ENCODE measurements at places on chromosomes 7 and 10.
A peak's percentile ranks its signal among the peaks of the same experiment; 100 is the strongest.

GRCh38 chr7:116492654-116493109 is 6.9 kb upstream of the CAV2 start:
- DNase-seq = no peak

DNA sequence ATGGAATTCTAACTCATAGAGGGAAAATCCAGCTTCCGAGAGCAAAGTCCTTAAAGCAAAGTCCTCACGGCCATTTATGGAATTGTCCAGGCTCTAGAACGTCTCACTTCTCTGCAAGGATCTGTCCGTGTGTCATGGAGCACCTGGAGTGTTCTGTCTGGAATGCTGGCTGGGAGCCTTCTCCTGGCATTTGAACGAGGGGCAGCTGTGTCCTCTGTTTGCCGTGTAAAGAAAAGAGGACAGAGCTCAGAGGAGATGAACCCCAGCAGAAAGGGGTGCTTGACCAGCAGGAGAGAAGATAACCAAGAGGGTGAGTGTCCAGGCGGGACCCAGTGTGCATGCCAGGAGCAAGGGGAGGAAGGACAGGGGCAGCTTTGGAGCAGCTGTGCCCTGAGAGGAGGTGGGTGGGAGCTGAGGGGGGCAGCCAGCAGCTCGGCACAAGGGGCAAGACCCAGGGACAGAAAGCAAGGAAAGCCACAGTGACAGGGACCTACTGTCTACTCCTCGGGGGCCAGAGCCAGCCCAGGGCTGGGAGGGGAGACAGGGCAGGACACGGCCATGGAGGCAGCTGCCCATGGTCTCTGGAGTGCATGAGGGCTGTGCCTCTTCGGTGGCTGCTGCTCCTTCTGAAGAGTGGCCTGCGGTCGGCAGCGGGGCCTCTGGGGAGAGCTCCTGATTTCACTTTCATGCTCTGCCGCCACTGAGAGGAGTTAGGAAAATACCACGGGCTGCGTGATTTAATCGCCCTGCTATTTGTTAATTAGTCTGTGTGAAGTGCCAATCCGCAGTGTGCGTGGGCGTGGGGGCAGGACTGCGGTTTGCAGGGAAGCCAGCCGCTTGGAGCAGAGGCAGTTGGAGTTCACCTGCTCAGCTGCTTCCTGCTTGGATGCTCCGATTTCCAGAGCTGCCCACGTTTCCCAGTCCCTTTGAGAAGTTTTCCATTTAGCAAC is 149.3 kb upstream of the SHH start:
- peak; percentile 21 for DNase-seq

DNA sequence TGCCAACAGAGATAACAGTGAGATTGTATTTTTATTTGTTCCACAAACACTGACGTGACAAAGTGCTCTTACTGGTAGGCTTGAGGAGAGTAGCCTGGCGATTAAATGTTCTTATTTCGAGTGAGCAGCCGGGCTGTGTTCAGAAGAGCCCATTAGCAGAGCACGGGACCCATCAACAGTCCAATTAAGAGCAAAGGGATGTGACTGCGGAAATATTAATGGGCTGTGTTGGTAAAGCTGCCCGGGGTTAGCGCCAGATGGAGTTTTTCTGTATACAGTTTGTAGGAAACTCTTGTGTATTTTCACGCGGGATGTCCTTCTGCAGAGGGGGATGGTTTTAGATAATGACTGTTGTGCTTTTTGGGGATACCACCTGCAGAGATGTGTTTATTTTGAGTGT is 104.3 kb downstream of the KIAA1217 start:
- no peak for DNase-seq

DNA sequence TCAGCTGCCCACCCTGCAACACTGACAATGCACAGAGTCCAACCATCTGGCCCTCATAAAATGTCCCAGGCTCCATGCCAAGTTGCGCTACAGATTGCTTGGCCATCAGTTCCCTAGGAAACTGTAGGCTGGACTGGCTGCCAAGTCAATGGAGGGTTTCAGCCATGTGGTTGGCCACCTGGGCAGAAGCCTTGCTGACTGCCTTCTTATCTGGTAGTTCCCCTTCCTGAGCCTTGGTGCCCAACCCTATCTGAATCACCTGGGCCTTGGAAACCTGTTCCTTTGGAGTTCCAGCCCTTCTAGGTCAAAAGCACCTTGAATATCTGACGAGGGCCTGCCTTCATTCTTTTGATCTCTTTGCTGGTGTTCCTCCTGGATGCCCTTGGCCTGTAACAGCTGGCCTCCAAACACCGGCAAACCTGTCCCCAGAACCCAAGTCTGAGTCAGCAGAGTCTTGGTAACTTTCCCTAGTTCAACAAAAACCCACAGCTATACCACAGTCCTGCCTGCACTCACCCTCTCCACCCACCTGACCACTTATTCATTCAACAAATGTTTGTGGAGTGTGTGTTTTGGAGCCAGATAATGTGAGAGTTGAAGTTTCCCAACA is 37.4 kb upstream of the KDM7A start:
- DNase-seq = no peak

- no peak for DNase-seq
Observed at GRCh38 chr7:146982482-146982881, 865.9 kb downstream of the CNTNAP2 start.

- no peak for DNase-seq
Observed at GRCh38 chr7:108246227-108246837, 116.2 kb upstream of the LAMB4 start.

- no peak for DNase-seq
Observed at GRCh38 chr10:49393757-49394156, 2.1 kb downstream of the DRGX start.

- no peak for DNase-seq
Observed at GRCh38 chr10:9297580-9297979, 1243.1 kb downstream of the GATA3 start.

DNA sequence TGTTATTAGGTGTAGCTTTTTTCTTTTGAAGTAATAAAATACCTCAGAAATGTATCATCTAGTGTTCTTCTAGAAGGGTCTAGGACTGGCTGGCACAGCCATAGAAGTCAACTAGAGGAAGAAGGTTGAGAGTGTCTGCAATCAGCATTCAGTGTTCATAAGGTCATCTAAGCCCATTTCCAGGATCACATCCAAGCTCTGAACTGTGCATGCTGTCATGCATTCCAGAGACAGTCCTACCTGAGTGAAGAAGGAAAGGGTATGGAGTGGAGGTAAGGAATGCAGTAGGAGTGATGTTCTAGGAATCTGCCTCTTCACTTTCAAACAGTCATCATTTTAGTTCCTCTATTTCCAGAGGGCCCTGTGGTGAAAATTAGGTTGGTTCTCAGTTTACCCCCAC is 789.7 kb downstream of the GATA3 start:
- DNase-seq = no peak

DNA sequence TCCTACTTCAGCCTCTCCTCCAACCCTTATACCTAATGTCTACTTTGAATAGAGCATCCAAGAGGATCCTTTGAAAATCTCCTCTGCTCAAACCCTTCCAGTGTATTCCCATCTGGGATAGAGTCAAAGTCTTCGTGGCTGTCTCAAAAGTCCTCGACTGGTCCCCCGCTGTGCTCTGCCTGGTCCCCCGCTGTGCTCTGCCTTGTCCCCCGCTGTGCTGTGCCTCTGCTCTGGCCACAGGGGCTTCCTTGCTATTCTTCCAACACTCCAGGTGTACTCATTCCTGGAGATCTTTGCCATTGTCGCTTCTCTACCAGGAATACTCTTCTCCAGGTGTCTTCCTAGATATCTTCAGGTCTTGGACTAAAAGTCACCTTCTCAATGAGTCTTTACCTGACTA is 36.1 kb upstream of the COMMD3 start:
- no peak for DNase-seq

GRCh38 chr10:98028168-98028770 is 2.2 kb downstream of the CRTAC1 start:
- DNase-seq = peak; percentile 52

- DNase-seq = no peak
Observed at GRCh38 chr10:101020427-101021075, 10.4 kb downstream of the PDZD7 start.

DNA sequence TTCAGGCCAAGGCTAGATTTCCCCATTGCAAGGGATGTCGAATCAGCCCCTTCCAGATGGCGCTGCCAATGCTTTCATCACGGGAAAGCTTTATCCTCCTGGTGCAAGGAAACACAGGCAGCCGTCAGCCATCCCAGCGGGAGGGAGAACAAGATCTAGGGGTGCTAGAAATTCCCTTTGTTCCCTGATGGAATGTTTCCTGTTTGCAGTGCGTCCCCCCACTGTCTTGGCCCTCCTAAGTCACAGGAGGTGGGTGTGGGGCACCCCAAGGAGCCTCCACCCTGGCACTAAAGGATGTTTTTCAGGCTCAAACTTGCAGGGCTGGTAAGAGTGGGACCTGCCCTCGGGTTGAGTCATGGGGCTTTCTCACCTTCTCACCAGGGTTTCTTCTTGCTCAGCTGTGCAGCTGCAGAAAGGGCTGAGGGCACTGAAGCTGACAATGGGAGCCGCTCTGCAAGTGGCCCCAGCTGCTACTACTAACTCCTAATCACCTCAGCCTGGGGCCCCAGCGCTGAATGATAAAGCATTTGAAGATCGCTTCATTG is 103.6 kb downstream of the PRPF18 start:
- DNase-seq = no peak

DNA sequence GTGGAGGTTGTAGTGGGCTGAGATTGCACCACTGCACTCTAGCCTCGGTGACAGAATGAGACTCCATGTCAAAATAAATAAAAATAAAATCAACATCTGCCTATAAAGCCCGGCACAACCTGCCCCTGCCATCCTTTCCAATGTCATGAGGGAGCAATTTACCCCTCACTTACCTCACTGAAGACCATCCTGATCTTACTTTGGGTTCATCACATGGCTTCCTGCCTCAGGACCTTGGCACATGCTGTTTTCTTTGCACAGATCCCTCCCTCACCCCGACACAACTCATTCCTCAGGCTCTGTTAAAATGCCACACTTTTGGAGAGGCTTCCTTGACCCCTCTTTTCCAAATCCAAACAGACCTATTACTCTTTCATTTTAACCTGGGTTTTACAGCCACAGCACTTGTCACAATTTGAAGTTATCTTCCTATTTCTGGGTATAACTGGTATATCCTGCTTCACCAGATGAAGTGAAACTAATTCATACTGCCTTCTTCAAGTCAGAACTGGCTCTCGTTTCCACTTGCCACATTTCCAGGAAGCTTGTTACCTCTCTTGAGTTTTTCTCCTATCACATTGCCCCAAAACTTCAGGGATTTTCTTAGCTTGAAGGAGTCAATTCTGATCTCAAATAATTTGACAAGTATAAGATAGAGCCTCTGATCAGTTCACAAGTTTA is 69.3 kb upstream of the PARD3 start:
- DNase-seq = no peak

DNA sequence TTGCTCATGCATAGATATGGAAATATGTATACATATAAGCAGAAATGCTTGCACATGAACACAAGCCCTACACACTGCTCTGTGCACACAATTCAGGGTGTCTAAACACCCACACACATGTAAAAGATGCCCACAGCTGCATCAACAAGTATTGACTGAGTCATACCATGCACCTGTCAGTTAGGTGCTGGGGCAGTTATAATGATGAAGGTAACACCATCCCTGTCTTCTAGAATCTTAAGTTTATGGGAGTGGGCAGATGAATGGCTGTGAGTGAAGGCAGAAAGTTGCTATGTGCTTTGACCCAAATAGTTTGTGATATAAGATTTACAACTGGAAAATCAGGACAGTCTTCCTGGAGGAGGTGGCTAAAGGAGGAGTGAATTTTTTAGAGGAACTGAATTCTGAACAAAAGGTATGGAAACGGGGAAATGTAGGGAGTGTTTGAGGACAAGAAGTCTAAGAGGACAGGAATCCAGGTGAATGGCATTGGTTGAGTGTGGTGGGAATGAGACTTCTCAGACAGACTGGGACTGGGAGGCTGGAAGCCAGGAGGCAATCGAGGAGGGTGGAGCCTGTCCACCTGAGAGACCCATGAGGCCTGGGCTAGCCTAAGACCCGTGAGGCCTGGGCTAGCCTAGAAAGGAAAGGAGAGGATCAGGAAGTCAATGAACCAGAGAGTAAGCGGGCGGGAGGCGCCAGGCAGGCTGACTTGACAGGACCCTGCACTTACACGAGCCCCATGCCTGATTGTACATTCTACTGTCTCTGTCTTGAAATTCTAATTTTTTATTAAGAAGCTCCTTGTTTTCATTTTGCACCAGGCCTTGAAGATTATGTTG is 20.7 kb downstream of the POLL start:
- no peak for DNase-seq

- DNase-seq = no peak
Observed at GRCh38 chr10:129505500-129506075, 38.5 kb downstream of the MGMT start.

- no peak for DNase-seq
Observed at GRCh38 chr7:2575733-2576340, 17.1 kb downstream of the IQCE start.

DNA sequence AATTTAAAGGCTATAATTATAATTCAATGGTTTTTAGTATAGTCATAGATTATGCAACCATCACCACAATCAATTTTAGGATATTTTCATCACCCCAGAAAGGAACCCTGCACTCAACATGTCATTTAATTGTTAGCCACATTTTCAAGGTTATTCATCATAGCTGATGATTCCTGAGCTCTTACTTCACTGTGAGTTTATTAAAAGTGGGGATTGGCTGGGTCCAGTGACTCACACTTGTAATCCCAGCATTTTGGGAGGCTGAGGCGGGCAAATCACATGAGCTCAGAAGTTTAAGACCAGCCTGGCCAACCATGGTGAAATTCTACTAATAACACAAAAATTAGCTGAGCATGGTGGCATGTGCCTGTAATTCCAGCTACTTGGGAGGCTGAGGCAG is 787 bp downstream of the CCL26 start:
- no peak for DNase-seq

DNA sequence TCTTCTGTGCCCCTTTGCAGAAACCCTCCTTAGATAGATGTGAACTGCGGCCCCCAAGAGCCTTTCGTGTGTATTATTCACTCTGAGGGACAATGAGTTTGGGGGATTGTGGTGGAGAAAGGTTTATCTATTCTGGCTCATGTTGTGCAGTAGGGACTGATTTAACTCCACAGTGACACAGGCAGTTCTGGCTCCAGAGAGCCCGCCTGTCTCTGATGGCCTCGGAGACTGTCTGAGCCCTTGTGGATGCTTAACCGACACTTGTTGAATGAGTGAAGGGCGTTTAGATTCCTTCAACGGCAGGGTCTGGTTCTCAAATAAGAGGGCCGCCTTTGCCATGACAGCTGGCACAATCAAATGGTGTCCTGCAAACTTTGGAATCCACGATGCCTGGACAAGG is 5.8 kb downstream of the NPTX2 start:
- no peak for DNase-seq

GRCh38 chr10:23158370-23158769 is 33.7 kb upstream of the PTF1A start:
- peak; percentile 30 for DNase-seq

DNA sequence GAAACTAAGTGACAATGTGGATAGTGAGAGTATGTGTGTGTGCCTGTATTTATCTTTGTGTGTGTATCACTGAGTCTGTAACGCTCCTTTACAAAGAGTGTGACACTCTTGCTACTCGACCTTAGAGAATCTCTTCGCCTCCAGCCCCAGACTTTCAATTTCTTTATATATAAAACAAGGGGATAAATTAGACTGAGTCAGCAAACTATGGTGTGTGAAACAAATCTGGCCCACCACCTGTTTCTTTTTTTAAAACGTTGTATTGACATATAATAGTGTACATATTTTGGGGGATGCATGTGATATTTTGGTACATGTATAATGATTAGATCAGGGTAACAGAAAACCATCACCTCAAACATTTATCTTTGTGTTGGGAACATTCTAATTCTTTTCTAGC is 240.5 kb downstream of the KCNMA1 start:
- no peak for DNase-seq

Measured in activated T-cell treated with anti-CD3 and anti-CD28 coated beads for 48 hours (primary cell).